Activated CD4-positive, alpha-beta T cell treated with anti-CD3 and anti-CD28 coated beads, Interleukin-2, amount 50 U/mL, for 24 hours (primary cell): ENCODE measurements at places on chromosomes 6 and 20.

GRCh38 chr6:13488896-13489237 lies 1.5 kb upstream of the GFOD1 start:
- no peak for DNase-seq

DNA sequence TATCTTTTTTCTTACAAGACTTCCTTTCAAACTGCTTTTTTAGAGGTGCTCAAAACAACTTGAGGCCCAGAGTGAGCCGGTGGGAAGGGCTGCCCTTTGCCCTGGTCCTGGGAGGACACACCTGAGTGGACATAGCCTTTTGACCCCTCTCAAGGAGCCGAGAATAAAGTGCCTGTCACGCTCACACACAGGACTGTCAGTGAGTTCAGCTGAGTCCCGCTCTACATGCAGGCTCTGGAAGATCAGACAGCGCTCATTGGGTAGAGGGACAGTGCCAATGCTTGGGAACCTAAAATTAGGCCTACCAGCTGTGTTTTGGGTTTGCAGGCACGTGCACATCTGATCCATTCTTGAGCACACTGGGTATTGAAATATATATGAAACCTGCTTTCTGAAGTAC lies 387.8 kb downstream of the CD83 start:
- DNase-seq, result no peak

DNA sequence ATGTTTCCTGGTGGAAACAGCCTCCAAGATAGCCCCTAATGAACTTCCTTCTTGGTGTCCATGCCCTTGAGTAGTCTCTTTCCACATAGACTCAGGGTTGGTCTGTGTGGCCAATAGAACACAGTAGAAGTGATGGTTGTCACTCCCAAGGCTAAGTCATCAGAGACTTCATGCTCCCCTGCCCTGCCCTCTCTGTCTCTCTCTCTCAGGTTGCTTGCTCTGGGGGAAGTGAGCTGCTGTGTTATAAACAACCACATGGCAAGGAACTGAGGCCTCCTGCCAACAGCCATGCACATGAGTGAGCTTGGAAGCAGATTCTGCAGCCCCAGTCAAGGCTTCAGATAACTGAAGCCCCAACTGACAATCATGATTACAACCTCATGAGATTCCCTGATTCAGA lies 85.3 kb upstream of the SLC22A16 start:
- DNase-seq, result no peak

DNA sequence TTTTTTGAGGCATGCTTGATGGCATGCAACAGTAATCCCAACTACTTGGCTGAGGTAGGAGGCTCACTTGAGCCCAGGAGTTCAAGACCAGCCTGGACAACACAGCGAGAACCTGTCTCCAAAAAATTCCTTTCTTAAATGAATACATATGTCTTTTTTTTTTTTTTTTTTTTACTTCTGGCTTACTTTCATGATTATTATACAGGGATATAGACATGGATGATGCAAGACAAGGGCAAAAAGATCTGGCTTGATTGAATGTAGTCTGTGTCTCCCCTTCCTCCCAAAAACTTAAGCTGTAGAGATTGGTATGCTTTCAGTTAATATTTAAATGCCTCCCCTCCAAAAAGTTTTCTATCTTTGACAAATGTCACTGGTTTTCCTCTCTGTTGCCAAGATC lies 7.6 kb downstream of the SNX3 start:
- DNase-seq, result no peak

DNA sequence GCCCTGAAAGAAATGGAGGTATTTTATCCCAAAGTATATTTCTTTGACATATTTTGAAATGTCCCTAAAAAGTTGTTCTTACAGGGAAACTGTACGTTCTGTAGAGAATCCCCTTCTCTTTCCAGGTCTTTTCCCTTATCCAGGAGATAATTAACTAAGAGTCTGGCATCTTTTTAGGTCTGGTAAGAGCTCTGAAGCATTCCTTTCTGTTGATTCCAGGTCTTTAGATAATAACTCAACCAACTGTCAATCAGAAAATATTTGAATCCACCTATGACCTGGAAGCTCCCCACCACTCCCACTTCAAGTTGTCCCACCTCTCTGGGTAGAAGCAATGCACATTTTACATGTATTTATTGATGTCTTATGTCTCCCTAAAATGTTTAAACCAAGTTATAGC lies 26.0 kb upstream of the CENPW start:
- no peak for DNase-seq

DNA sequence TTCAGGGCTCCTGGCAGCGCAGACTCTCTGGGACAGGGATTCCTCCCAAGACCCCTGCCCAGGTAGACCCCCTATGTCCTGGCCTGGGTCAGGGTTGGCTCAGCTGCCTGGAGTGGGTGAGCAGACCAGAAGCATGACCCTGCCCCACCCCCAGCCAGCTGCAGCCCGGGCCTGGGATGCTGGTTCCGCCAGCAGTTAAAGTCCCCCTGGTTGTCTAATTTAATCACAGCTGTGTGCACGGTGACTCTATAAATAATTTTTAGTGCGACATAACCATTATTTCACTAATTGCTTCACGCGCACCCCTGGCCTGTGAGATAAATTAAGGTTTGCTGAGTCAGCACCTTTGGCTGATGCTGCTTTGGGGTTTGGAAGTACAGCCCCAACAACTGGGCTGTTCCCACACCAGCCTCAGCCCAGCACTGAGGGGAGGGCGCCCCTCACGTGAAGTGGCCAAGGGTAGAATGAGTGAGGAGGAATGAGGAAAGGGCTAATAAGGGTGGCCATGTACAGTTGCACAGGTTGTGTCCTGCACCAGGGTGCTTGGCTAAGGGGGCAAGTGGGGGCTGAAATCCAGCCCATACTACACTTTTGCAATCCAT lies 26.1 kb upstream of the CDH22 start:
- no peak for DNase-seq

- DNase-seq, result no peak
Observed at GRCh38 chr6:25363427-25363826, 84.3 kb downstream of the CARMIL1 start.

GRCh38 chr6:119350202-119350951 lies 816 bp upstream of the MAN1A1 start:
- no peak for DNase-seq

- no peak for DNase-seq
Observed at GRCh38 chr6:79034865-79035264, 43.2 kb downstream of the PHIP start.

DNA sequence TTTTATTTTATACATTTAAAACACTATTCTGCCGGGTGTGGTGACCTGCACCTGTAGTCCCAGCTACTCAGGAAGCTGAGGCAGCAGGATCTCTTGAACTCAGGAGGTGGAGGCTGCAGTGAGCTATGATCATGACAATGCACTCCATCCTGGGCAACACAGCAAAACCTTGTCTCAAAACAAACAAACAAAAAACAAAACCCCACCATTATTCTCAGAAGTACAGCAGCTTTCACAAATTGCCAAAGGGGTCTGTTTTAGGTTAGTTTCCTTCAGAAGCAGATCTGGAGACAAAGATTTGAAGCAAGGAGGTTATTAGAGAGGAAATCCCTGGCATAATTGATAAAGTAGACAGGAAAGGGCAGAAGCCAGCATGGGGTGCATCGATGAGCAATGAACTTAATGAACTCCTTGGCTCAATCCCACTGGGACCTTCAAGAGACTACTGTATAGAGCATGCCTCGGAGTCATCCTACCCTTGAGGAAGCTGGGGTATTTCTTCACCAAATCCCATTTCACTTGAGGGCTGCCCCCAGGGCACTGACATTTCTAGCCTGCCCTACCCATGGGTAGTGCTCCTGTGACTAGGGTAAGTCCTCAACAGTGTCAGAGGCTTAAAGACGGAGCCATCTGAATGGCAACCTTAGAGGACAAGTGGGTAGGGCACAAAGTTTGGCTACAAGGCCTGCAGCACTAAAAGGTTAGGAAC lies 43.2 kb upstream of the DDR1 start:
- no peak for DNase-seq

DNA sequence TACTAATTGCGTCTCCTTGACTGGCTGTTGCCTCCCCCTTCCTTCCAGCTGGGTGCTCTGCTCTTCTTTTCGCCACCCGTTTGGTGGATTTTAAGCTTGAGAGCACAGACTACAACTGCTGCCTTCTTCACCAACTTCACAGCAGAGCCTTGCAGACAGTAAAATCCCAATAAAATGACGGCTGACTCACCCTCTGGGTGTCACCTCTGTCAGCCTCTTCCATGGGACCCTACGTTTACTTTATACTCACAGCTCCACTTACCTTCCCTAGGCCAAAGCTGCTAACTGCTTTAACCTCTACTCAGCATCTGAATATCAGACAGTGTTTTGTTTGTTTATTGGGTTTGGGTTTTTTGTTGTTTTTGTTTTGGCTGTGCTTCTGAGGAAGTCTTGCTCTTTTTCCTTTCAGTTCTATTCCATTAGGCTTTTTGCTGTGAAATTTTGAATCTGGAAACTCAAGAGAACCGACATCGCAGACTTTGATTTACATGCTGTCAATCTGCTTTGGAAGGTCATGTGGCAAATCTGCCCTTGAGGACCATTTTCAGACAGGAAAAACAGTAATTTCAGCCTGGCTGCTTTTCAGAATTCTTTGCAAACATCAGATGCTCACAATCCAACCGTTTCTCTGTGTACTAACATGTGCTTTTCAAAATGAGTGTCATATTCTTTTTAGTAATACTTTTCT lies 2.4 kb downstream of the AGPAT4 start:
- no peak for DNase-seq

GRCh38 chr20:17542993-17543412 lies 11.8 kb upstream of the BFSP1 start:
- DNase-seq, result no peak

GRCh38 chr20:6426287-6426891 lies 303.6 kb upstream of the FERMT1 start:
- DNase-seq, result no peak

DNA sequence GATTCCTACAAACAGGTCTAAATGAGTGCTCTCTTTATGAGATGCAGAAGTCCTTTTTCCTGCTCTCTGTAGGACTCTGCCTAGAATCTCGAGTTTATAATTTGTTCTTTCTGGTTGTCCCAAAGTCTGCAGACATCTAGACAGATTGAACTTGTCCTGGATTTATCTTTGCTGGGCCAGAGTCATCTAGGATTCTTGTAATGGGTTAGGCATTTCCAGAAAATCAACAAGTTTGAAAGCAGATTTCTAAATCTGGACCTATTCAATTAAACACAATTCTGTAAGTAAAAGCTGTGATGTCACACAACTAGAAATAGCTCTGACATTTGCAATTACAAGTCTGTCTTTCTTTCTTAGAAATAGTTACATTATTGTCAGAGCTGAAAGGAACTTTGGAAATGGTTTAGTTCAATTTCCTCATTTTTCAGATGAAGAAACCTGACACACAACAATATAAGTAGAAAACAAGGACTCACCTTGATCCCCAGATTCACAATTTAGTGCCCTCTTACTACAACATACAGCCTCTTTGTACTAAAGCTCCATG lies 4.2 kb upstream of the RSPO3 start:
- no peak for DNase-seq

- DNase-seq, result no peak
Observed at GRCh38 chr6:47034926-47035325, 7.2 kb downstream of the ADGRF1 start.

DNA sequence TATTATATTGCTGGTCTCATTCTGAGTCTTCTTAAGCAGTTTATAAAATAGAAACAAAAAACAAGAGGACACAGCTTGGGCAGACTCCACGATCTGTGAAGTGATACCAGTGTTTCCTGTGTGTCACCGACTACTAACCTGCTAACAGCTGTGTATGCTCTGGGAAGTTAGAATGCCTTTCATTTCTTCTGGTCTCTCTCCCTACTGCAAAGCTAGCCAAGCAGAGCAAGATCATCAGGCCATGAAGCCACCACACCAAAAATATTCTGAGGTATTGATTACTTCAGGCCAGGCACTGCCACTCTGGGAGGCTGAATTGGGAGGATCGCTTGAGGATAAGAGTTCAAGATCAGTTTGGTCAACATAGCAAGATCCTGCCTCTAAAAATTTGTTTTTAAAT lies 46.9 kb upstream of the SMIM29 start:
- no peak for DNase-seq

DNA sequence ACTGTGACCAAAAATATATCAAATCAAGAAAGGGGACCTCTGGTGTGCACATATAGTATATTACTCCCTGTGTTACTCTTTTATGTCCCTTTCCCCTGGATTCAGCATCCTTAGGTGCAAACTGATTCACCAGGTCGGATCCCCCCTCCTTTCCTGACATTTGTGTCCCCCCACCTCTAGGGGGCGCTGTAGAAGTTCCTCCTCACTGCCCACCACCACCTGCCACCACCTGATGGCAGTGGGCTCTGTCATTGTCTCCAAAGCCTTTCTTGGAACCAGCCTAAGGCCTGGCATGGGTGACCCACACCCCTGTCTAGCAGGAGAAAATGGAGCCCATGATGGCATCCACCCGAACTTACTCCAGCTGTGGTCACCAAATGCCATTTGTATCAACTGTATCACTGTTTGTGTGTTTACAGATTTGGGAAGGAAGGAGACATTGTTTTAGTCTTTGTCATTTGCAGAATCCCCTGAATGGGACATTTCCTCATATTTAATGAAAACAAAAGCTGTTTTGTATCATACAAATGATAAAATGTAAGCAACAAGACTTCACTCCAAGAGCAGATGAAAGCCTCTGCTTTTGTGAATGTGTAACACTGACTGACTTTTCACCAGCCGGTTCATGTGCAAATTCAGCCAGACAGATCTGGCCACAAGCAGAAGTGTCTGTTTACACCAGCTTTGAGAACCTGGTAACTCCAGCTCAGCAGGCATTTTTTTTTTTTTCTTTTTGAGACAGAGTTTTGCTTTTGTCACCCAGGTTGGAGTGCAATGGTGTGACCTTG lies 66.2 kb downstream of the ARMC2 start:
- DNase-seq, result no peak

- no peak for DNase-seq
Observed at GRCh38 chr6:40922281-40922680, 116.7 kb downstream of the UNC5CL start.

DNA sequence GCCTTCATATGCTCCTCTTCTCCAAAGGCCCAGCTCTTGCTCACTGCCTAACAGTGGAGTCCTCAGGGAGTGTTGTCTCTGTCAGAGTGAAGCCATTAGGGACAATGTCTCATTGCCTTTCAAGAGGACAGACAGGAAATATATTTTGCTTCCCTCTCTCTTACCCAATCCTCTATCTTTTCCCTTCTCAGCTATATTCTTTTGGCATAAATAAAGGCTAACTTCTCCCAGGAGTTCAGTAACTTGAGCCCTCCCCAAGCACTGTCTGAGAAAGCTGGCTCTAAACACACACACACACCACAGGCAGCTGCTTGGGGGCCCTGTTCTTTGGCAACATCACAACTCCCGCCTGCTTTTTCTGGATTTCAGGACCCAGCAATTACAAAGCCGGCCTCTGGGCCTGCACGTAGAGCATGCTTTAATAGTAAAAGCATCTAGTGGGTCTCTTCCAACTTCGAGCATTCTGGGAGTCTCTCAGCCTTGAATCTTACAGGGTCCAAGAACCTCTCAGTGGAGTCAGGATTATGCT lies 34.7 kb upstream of the LAMA4 start:
- DNase-seq, result no peak
